Posterior cingulate gyrus (tissue), 11 donors: ENCODE measurements at places on chromosomes 6 and 20.

- DNase-seq: no peak
Observed at GRCh38 chr20:21288587-21289370, 14.4 kb upstream of the XRN2 start.

- no peak for DNase-seq
Observed at GRCh38 chr6:135604035-135604860, 106.7 kb upstream of the AHI1 start.

GRCh38 chr20:50390685-50391443 is 119.3 kb upstream of the PTPN1 start:
- DNase-seq: no peak

- DNase-seq: no peak
Observed at GRCh38 chr6:2890976-2891767, 11.9 kb downstream of the SERPINB9 start.

- no peak for DNase-seq
Observed at GRCh38 chr6:79223611-79224404, 10.7 kb downstream of the HMGN3 start.

DNA sequence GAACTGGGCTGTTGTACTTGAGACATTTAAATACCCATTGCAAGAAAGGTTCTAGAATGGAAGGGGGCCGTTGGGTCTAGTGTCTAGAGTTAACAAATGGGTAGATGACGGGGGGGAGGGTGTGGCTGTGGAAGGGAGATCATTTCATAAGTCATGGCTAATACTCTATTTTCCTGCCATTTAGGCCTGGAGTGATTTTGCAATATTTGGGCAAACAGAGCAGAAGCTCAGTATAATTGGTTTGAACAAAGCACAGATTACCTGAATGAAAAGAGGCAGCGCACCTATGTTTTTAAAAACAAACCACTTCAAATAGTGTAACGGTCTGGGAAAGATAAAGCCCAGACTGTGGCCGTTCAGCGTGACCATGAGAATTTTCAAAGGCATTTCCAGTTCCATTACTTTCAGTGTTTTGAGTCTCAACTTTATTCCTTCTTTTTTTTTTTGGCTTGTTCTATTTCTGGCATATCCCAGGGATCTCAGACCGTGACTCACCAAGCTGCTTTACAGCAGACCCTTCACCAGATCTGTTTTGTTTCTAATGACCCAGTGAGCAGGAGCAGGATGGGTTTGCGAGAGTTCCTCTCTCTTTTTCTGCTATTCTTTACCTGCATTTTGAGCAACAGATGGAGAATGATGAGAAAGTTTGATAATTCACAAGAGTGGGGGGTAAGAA is 73.7 kb downstream of the LYRM2 start:
- no peak for DNase-seq

DNA sequence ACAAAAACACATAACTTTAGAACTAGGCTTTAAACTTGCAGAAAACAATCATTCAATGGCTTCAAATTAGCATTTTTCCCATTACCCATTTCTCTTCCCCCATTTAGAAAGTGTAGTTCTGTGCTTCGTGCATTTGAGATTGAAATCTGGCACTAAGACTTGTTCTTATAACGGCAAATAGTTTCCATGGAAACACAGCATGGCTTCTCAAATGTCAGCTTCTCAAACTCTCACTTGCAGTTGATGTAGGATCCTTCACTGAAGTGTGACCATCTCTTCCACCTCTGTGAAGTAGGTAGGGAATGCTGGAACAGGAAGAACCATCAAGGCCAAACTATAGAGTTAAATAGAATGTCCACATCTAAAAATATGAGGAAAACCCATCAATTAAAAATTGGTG is 52.2 kb downstream of the MANEA start:
- no peak for DNase-seq

GRCh38 chr6:146892283-146892612 is 293.5 kb downstream of the ADGB start:
- DNase-seq: no peak

- DNase-seq: no peak
Observed at GRCh38 chr20:31452575-31452974, 12.1 kb downstream of the DEFB123 start.
